ENCODE measurements at places on chromosomes 16 and 17.

DNA sequence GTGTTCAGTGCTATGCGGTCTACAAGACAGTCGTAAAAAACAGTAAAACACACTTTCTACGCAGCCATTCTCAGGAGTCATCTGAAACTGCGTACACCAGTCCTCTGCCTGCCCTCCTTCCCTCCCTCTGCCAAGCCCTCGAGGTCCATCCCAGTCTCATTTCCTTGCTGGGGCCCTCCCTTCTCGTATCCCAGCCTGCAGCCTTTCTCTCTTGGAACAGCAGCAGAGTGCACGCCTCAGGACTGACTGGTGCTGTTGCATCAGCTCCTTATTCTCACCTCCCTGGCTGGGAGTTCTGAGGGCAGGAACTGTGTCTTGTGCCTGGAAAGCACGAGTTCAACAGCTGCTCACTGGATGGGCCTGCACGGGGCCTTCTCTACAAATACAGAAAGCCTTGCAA lies 12.5 kb downstream of the FAHD1 start:
- DNase-seq, result no peak

DNA sequence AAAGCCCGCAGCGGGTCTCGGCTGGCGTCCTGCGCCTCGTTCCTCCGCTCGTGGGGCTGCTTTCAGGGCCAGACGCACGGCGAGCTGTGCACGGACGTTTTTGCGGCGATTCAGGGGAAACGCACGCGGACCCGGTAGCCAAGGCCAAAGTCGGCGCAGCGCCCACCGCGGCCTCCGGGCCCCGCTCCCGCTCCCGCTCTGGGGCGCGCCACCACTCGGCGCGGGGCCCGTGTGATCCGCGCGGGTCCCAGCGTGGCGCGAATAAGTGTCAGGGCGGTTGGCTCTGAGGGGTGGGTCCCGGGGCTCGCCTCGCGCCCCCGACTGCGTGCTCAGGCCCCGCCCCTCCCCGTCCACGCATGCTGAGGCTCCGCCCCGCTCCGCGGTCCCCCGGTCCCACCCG lies 694 bp upstream of the TBCD start:
- no peak for DNase-seq

DNA sequence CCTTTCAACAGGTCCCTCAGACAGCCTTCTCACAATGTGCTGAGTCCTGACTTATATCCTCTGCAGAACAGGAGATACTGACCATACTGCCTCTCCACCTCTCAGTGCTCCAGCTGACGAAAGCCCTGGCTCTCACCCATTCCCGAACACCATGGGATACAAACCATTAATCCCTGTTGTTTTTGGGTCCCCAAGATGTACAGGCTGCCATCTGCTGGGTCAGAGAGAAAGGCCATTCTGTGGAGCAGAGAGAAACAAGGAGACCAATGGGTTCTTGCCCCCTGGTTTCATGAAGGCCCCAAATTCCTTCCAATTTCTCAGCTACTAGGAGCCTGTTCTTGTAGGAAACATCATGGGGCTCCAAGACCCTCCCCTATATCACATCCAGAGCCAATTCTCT lies 3.0 kb downstream of the ERN2 start:
- DNase-seq, result no peak

DNA sequence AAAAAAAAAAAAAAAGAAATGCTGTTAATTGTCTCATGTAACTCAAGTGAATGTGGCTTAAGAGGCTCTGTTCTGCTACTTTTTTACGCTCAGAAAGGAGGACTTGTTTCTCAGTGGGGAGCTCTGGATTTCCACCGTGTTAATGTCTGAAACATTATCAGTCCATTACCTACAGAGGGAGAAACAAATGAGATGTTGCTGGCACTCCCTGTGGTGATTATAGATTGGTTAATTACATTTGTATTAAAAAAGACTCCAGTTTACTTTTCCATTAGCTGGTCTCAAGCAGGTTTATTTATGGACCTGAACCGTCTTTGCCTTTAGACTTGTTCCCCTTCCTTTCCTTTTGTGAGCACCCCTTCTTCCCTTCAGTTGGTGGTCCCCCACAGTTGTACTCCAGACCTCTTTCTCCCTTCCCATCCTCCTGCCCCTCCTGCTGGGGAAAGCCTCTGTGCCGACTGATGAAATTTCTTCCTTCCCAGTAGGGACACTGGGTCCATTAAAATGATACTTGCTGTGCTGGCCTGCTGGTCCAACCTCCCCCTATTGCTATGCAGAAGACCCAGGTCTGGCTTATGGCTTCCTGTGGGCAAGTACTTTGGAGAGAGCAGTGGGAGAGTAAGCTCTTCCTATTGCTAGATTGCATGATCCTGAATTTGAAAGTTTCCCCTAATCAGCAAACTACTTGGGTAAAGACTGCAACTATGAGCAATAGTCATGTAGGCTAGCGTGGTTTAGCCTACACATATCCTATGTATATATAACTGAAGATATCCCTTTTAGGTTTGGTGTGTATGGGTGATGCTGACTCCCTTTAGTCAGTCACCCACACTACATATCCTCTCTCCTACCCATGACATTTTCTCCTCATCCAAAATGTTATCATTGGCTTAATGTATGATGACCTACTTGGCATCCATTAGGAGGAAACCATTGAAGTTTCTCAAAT lies 8.1 kb downstream of the CDC6 start:
- DNase-seq, result no peak

DNA sequence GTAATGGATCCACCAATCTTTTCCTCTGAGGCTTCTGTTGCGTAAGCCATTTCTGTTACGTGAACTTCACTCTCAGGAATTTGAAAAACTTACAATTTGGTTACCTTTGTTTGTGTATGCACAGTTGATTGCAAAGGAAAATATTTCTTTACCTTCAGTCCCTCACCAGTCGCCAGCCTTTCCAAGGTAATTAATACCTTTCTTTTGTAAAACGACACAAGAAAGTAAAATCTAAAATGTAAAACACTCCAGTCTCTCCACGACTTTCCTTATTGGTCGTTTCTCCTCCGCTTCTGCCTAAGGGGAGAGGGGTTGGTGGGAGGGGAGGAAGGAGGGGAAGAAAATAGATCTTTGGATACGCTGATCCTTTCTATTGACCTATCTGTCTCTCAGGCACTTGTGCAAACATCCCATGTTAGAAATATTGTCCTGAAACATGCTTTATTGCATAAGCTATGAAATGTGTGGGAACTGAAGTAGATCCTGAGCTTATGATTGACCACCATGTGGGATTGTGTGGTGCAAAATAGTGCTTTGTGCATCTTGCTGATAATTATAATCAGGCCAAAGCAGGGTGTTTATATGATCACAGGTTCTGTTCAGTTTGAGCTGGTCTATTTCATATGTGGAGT lies 32.4 kb upstream of the EFCAB13 start:
- DNase-seq, result no peak

DNA sequence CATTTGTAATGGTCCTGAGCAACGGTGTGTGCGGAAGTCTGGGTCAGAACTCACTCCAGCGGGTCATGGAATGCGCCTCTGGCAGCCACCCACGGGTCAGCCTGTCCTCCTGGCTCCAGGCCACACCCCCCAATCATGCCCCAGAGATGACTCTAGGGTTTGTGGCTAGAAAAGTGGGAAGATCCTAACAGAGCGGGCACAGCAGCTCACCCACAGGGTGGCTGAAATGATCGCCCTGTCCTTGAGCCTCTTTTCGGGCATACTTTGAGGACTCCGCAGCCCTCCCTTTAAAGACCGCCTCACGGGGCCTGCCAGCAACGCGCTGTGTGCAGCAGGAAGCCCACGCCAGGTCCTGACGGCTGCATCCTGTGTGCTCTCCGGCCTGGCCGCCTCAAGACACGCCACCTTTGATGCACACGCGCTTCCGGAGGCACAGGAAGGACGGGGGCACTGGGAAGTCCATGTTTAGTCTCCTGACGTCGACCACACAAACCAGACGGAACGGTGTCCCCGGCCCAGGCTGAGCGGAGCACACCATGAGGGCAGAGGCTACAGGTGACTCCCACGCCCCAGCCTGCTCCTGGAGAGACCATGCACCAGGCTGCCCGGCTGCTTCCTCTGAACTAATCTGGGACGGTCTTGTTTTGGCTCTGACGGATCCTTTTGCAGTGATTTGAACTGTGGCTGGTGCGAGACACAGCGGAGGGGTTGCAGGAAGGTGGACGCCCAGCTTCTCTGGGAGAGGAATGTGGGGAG lies 92.9 kb downstream of the TBC1D16 start:
- no peak for DNase-seq

DNA sequence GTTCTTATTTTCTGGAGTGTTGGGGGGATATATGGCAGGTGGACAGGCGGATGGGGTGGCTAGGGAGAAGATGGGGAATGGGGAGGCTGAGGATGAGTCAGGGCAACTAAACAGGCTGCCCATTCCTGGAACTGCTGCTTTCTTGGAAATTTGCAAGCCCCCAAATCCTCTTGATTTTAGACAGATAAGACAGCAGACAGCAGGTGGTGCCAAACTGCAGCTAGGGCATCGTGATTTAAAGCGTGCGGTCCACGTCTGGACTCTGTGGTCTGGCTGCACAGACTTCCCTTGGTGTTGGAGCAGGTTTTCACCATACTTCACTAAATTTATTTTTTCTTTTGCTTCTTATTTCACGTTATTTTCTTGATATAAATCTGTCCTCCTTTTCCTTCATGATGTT lies 10.9 kb upstream of the KRT24 start:
- no peak for DNase-seq

DNA sequence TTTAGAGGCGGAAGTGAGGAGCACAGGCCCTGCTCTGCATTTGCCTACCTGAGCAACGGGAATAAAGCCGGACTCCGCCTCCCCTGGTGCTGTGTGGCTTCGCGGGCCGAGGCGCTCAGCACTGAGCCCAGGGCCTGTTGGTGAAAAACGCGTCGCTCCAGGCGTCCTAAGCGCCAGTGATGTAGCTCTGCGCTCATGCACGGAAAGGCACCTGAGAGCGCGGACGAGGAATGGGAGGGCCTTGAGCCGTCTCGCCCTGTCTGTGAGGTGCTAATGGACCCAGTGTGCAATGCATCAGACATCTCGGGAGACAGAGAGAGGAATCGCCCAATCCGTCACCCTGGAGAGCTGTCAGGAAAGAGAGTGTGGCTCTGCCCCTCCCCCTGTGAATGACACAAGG lies 17.2 kb upstream of the ATP2A3 start:
- DNase-seq, result no peak

- DNase-seq, result no peak
These were observed 6.0 kb upstream of the IGFBP4 start for GRCh38 chr17:40437095-40437732.

DNA sequence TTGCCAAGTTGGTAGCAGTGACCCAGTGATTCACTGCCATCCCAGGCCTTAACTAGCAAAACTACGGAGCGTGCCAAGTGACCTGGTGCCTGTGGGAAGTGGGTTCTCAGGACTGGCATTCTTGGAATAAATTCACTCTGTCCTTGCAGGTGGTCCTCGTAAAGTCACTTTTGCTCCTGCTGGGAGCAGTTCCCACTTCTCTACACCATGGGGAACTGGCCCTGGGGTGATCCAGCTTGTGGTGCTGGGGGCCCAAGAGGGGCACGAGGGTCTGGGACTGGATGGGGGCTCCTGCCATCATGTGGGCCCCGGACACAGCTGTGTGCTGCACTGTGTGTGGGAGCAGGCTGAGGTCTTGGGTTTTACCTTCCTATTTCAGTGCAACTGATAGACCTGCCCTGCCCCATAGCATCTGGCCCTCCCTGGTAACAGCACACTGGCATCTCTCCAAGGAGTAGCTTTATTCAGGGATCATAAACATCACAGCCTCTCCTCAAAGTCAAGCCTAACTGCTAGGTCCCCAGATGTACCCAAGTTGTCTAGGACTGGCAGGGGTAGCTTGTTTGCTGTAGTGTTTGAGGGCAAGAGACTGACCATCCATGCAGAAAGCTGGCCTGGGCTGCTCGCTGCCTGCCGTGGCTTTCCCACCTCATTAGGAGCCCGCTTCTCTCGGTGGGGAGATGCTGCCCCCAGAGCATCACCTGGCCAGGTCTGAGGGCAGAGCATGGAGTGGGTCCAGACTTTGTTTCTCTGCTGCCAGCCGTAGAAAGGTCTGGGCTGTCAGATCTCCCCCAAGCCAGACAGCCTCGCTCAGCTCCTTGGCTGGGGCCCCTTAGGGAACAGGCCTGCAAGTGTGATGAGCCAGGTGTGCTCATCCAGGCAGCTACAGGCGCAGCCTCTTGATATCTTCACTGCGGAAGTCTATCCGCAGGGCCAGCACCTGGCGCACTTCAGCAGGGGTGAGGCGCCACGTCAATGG lies 26.0 kb downstream of the FCSK start:
- DNase-seq, result no peak

- no peak for DNase-seq
These were observed 6.9 kb upstream of the HOXB2 start for GRCh38 chr17:48551596-48552465.

GRCh38 chr16:65409510-65409909 lies 287.6 kb upstream of the CDH11 start:
- DNase-seq, result no peak

GRCh38 chr16:85027958-85028684 lies 526 bp downstream of the KIAA0513 start:
- DNase-seq, result no peak

DNA sequence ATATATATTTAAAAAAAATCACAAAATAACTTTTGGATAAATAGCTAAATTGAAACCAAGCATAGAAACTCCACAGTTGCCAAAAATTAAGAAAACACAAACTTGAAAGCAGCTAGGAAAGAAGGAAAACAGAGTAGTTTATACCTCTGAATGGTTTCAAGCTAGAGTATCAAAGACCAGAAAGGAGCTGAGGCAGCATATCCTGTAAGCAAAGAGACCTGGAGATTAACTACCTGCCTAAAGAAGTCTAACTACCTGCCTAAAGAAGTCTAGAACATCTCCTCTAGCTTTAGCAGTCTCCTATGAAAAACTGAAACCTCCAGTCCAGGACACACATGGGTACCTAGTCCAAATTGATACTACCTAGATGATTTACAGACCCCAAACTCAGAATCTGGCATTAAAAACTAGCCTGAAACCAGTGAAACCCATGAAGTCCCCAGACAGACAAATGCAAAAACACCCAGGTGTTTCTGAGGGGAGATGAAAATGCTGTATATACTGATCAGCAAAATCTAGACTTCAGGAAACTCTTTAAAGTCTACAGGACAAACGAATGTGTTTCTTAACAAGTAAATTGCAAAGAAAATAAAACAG lies 17.6 kb downstream of the APPBP2 start:
- DNase-seq, result no peak

- DNase-seq, result no peak
These were observed 12.4 kb upstream of the ODF4 start for GRCh38 chr17:8327303-8327649.

DNA sequence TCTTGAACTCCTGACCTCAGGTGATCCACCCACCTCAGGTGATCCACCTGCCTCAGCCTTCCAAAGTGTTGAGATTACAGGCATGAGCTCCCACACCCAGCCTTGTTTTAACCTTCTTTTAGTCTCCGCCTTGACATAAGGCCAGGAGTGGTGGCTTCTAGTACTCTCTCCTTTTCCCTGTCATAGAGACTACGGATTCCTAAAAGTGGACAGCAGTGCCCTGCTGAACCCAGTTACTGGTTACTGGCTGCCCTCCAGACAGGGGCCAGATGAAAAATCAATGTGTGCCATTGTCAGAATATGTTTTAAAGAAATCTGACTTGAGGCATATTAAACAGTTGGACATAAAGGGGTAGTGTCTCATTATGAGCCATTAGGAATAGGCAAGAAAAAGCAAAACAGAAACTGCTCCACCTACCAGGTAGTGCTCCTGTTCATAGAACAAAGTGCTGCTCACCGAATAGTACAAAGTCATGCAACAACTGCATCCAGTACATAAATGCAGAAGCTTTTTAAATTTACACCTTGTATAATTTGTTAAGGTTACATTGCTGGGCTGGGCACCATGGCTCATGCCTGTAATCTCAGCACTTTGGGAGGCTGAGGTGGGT lies 32.1 kb downstream of the TRIM25 start:
- no peak for DNase-seq
